ENCODE measurements at places on chromosomes 12 and 14. TPM values are rescaled to one million over a fixed set of nuclear protein-coding genes. Genes with fewer than 3 reads are reported as not detected.

The AICDA gene
- not detected for total RNA-seq

GRCh38 chr12:39441963-39442830 is 723 bp downstream of the KIF21A start:
- H3K27me3 ChIP-seq: no peaks in the 10 kb centered on the region
- peak overlapping the region; percentile 98 for H3K27ac ChIP-seq
- DNase-seq: peak; percentile 32
- no peaks in the 10 kb centered on the region for H3K36me3 ChIP-seq
- peaks cover 38% of the 10 kb centered on the region for H3K4me1 ChIP-seq
- H3K4me3 ChIP-seq: peak overlapping the region; percentile 95

GRCh38 chr12:120468325-120468820 is 1.2 kb downstream of the SRSF9 start:
- H3K27me3 ChIP-seq: peaks cover 4% of the 10 kb centered on the region
- peaks cover 39% of the 10 kb centered on the region for H3K4me1 ChIP-seq
- H3K36me3 ChIP-seq: peaks cover 14% of the 10 kb centered on the region
- H3K4me3 ChIP-seq: peak overlapping the region; percentile 99
- peak; percentile 25 for DNase-seq
- H3K27ac ChIP-seq: peak overlapping the region; percentile 81

GRCh38 chr14:21038441-21039422 is 3.4 kb upstream of the RNASE7 start:
- peak overlapping the region; percentile 66 for H3K27ac ChIP-seq
- no peak overlapping the region for H3K4me3 ChIP-seq
- peaks cover 7% of the 10 kb centered on the region for H3K4me1 ChIP-seq

- peaks cover 2% of the 10 kb centered on the region for H3K36me3 ChIP-seq
- H3K27me3 ChIP-seq: no peaks in the 10 kb centered on the region
- H3K4me3 ChIP-seq: no peak overlapping the region
- H3K27ac ChIP-seq: no peak overlapping the region
These were observed 64.8 kb downstream of the HECTD4 start for GRCh38 chr12:112317481-112317880.

GRCh38 chr14:74593241-74593953 is 18.6 kb downstream of the LTBP2 start:
- no peaks in the 10 kb centered on the region for H3K27me3 ChIP-seq
- no peak for DNase-seq
- peaks cover 19% of the 10 kb centered on the region for H3K4me1 ChIP-seq
- H3K36me3 ChIP-seq: no peaks in the 10 kb centered on the region
- no peak overlapping the region for H3K27ac ChIP-seq

The RASSF9 gene
- not detected for total RNA-seq
